ENCODE measurements at places on chromosomes 12 and 14.

DNA sequence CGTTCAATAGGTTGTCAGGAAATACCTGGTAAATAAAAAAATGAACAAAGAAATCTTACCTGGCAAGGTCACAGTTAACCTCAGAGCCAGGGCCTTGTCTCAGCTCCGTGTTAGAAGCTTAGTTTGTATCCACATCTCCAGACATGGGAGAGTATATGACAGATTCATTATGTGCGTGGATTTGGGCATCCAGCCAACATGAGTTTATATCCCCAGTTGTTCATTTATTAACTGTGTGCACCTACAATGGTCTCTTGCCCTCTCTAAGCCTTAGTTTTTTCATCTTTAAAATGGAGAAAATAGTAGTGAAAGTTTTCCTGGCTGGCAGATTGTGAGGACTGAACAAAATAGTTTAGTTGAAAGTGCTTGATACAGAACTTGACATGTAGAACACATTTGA is 437.8 kb downstream of the NPAS3 start:
- no peak for DNase-seq

DNA sequence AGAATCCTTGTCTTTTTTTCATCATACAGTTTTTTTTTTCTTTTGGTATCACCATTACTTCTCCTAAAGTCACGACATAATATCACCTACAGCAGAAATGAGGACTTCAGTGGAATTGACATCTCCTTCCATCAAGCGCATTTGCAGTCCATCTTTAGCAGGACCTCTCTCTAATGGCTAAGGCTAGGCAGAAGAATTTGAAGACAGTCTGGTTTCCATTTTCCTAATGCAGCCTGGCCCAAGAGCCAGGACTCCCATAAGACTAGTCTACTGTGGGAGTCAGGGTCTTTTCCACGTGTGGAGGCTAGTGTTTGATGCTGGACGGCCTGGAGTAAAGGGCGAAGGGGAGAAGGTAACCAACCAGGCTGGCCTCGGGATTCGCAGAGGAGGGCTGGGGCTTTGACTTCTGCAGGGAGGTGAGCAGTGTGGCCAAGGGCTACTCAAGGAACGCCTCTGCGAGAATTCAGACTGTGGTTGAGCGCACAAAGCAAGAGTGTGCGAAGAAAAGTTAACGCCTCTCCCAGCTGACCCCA is 769 bp upstream of the ZNF740 start:
- DNase-seq: no peak

DNA sequence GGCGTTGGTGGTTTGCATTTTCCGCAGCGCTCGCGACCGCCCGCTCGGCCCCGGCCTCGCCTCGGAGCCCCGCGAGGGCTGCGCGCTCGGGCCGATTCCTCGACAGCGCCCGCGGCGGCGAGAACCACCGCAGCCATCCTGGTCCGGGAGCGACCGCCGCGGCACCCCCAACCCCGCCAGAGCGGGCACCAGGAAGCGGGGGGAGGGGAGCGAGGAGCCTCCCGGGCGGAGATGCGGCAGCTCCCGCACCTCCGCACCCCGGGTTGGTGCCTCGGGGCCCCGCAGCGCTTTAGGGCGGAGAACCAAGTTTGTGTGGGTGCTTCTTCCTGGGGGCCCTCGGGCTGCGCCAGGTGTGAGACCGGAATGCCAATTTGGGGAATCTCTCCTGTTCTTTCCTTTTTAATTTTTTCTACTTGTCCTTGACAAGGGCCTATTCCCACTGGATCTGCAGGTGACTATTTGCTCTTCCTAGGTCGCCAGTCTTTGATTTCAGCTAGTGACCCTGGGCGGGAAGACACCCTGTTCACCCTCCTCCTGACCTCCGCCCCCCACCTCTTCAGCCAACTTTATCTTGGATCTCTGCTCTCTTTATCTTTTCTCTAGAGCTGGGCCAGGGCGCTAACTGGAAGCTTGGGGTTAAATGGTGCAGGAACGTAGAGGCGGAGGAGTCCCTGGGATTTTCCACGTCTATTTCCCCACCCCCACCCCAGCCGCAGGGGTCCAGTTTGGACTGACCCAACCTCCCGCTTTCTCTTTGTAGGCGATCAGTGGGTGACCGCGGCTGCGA is at the start of gene SOCS2:
SOCS2 (plus strand) TSS at position 751 of the 787 bp plus-strand sequence. CDS start 223 bp downstream, outside the sequence.
- no peak for DNase-seq

DNA sequence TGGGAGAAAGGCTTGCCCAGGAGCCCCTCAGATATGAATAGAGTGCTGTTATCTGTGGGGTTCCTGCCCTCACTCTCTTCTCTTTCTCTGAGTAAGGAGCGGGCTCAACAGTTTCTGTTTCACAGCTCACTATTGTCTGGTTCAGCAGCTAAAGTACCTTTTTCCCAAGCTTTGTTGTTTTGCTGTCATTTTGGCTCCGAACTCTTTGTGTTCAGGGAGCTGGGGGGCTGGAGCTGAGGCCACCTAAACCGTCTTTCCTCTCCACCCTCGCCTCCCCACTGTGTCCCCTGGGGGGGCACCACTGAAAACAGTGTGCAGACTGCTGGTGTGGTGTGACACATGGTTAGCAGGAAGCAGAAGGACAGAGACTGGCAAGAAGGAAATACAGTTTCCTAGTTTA is 51.4 kb downstream of the FBXW8 start:
- no peak for DNase-seq

DNA sequence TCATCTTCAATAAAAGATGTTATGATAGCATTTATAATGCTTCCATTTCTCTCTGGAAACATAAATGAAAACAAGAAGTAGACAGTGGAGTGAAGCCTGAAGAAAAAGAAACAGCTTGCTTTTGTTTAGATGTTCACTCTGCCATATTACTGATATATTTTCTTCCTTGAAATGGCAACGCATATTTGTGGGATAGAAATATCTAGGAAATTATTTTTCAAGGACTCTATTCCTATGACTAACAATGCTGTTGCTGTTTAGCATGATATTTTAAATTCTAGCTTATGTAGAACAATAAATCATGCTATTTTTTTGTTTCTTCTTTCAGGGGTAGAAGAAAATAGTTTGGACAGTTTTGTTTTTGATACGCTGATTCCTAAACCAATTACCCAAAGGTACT is 359.0 kb downstream of the NAV3 start:
- DNase-seq: no peak

GRCh38 chr12:74971201-74971600 is 238.4 kb downstream of the KCNC2 start:
- DNase-seq: no peak

- no peak for DNase-seq
Measured at GRCh38 chr14:59292028-59292427, 103.6 kb downstream of the DAAM1 start.

DNA sequence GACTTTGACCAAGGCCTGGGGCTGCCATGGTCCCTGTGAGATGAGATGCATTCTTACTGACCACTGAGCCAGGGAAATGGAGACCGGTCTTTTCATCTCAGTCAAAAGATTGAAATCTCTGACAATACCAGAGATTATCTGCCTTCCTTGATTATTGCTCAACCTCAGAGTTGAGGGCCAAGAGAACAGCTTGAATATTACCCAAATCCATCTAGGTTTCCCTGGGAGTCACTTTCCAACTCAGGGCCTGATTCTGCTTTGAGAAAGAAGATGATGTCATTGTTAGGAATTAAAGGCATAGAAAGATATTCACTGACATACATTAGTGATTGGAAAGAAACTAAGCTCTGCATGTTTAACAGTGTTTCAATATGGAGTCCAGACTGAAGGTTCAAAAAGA is 515.9 kb upstream of the TBX3 start:
- DNase-seq: no peak

GRCh38 chr14:58362798-58363412 is 32.8 kb upstream of the TOMM20L start:
- DNase-seq: peak; percentile 53

GRCh38 chr12:26614011-26614616 is 218.9 kb downstream of the ITPR2 start:
- peak; percentile 1 for DNase-seq

- no peak for DNase-seq
Measured at GRCh38 chr12:89059721-89060541, 292.4 kb downstream of the DUSP6 start.

- DNase-seq: peak; percentile 5
Measured at GRCh38 chr12:19833775-19834501, 394.6 kb downstream of the AEBP2 start.

- no peak for DNase-seq
Measured at GRCh38 chr12:103802586-103802886, 38.5 kb downstream of the NT5DC3 start.

- DNase-seq: no peak
Measured at GRCh38 chr14:75010472-75011093, 7.9 kb downstream of the EIF2B2 start.

DNA sequence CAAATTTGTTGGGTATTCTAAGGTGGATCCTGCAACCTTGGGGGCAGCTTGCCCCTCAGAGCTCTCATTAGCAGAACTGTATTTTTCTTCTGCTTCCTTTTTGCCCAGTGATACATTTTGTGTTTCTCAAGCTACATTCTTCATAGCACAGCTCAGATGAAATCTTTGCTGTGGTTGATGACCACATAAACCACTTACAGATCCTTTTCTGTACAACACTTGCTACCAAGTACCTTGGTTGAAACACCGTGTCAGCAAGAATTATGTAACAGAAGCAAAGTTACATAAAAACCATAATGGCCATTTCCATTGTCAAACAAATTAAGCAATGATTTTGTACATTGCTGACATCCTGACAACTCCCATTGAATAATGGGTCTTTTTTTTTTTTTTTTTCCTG is 9.7 kb upstream of the PLBD1 start:
- peak; percentile 39 for DNase-seq

- DNase-seq: no peak
Measured at GRCh38 chr14:49767270-49767570, 733 bp upstream of the KLHDC2 start.

GRCh38 chr14:94112513-94113063 is 2.1 kb downstream of the IFI27 start:
- no peak for DNase-seq
